ENCODE measurements at places on chromosomes 2 and 18. TPM values are rescaled to one million over a fixed set of nuclear protein-coding genes. Genes with fewer than 3 reads are reported as not detected.

Gene MBP
- polyA plus RNA-seq, result 9.7 TPM

Gene PARD3B
- 3.1 TPM for polyA plus RNA-seq

Gene DRC1
- not detected for polyA plus RNA-seq

Gene SUCLG1
- polyA plus RNA-seq, result 138 TPM

Gene GAL3ST2
- 0.03 TPM for polyA plus RNA-seq

Gene RAX
- polyA plus RNA-seq, result not detected

Gene CD8B2
- polyA plus RNA-seq, result not detected

- H3K4me1 ChIP-seq, result no peaks in the 10 kb centered on the region
- no peaks in the 10 kb centered on the region for H3K27me3 ChIP-seq
- no peak overlapping the region for H3K27ac ChIP-seq
- DNase-seq, result peak; percentile 40
- H3K36me3 ChIP-seq, result no peaks in the 10 kb centered on the region
- H3K4me3 ChIP-seq, result no peak overlapping the region
These were observed 799.7 kb upstream of the ACVR2A start for GRCh38 chr2:147045113-147045512.

DNA sequence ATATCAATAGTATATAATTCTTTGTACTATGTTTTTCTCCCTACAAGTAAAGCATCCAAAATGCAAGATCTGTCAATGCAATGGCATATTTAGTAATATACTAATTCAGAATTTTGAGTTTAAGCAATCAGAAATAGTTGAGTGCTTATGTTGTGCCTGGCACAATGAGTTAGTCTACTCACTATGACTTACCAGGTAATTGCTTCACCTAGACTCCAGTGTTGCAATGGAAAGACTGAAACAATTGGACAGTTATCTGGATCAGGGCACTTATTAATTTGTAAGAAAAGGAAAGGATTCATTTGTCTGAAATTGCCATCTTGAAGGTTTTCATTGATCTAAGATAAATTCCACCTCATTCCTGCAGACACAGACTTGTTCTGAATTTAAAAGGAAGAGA is 97.6 kb upstream of the TCF4 start:
- no peaks in the 10 kb centered on the region for H3K36me3 ChIP-seq
- H3K4me1 ChIP-seq, result no peaks in the 10 kb centered on the region
- H3K27me3 ChIP-seq, result no peaks in the 10 kb centered on the region
- DNase-seq, result no peak
- H3K27ac ChIP-seq, result no peak overlapping the region
- H3K4me3 ChIP-seq, result no peak overlapping the region

GRCh38 chr18:50194631-50195532 is at the start of gene MYO5B:
MYO5B (minus strand) TSS chr18:50195147; CDS start chr18:50194793, 354 bp downstream.
- peak within 1 kb of the TSS; percentile 89 for H3K4me3 ChIP-seq
- peaks cover 11% of the 10 kb centered on the region for H3K4me1 ChIP-seq
- peak; percentile 59 for DNase-seq

GRCh38 chr2:118310681-118311429 is 222.6 kb downstream of the INSIG2 start:
- DNase-seq, result no peak
- no peaks in the 10 kb centered on the region for H3K36me3 ChIP-seq
- H3K4me1 ChIP-seq, result no peaks in the 10 kb centered on the region
- H3K27me3 ChIP-seq, result no peaks in the 10 kb centered on the region
- no peak overlapping the region for H3K4me3 ChIP-seq

DNA sequence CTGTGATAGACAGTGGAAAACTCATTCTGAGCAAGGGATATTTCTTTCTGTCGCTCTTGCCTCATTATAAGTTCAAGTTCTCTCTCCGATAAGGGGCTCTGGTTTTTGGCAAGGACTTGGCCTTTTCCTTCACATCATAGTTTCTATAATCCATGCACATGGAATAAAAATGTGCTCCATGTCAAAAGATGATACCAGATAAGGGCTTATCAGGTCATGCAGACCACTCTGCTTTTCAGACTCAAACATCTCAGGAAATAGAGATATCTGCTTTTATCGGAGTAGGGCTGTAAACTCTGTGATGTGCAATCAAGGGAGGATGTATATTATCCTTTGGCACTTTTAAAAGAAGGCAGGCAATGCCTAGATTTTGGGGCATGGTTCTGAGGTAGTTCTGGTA is 45.0 kb upstream of the DARS1 start:
- no peak for DNase-seq
- H3K27me3 ChIP-seq, result no peaks in the 10 kb centered on the region
- no peak overlapping the region for H3K4me3 ChIP-seq
- H3K4me1 ChIP-seq, result no peaks in the 10 kb centered on the region
- H3K36me3 ChIP-seq, result no peaks in the 10 kb centered on the region
- H3K27ac ChIP-seq, result no peak overlapping the region

DNA sequence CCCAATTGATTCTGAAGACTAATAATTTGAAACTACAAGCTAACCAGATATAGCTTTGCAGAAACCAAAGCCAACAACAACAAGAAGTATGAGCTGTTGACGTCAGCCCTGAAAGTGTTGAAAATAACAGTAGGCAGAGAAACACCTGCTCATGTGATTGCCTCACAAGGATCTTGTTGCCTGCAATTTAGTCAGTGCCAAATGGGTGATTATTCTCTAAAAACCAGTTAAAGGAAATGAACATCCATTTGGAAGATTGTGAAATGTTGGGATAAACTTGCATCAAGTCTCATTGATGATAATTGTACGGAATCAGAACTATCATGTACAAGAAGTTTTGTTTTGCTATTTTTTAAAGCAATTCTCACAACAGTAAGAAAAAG is 2.8 kb downstream of the CYTIP start:
- no peaks in the 10 kb centered on the region for H3K36me3 ChIP-seq
- H3K4me3 ChIP-seq, result no peak overlapping the region
- no peaks in the 10 kb centered on the region for H3K27me3 ChIP-seq
- no peaks in the 10 kb centered on the region for H3K4me1 ChIP-seq
- no peak for DNase-seq

- no peak overlapping the region for H3K27ac ChIP-seq
- H3K4me1 ChIP-seq, result peaks cover 7% of the 10 kb centered on the region
- H3K4me3 ChIP-seq, result no peak overlapping the region
- H3K27me3 ChIP-seq, result no peaks in the 10 kb centered on the region
- no peak for DNase-seq
These were observed 24.3 kb downstream of the TMEM247 start for GRCh38 chr2:46503686-46504085.

DNA sequence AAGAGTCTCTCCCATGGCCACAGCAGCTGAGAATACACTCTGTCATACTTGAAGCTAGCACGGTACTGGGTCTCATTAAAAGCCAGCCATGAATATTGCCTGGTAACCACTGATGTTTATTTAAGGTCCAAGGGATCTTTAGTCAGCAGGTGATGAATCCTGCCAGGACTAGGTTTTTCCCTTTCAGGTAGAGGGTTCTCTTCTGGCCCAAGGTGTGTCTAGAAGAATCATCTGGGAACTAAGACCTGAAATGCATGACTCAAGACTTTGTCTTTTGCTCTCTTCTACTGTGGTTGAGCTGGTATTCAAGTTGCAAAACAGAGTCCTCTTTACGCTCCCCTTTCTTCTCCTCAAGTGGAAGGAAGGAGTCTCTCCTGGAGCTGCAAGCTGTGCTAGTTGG is 400.5 kb upstream of the FSIP2 start:
- no peak overlapping the region for H3K4me3 ChIP-seq
- no peaks in the 10 kb centered on the region for H3K27me3 ChIP-seq
- DNase-seq, result no peak
- no peaks in the 10 kb centered on the region for H3K36me3 ChIP-seq
- H3K27ac ChIP-seq, result no peak overlapping the region

DNA sequence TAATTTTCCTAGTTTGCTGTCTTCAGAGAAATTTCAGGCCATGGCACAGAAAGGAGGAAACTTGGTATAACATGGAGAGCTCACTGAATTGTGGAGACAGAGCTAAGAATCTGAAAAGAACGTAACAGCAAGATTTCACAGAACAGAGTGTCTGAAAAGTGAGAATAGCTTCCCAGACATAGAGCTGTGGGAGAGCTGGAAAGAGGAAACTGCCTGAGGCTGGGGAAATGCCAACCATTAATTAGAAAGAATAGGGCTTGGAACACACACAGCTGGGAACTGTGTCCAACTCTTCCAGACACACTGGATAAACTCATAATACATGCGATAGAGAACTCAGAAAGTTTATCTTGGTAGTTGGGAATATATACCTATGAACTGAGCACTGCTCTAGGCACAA is 51.6 kb upstream of the KYNU start:
- DNase-seq, result no peak
- H3K27ac ChIP-seq, result no peak overlapping the region
- H3K27me3 ChIP-seq, result no peaks in the 10 kb centered on the region
- no peaks in the 10 kb centered on the region for H3K4me1 ChIP-seq
- no peak overlapping the region for H3K4me3 ChIP-seq

- no peaks in the 10 kb centered on the region for H3K4me1 ChIP-seq
- no peaks in the 10 kb centered on the region for H3K27me3 ChIP-seq
- H3K4me3 ChIP-seq, result no peak overlapping the region
These were observed 65.3 kb downstream of the SUCLG1 start for GRCh38 chr2:84393829-84394228.

GRCh38 chr2:158269143-158269542 is 167.5 kb downstream of the UPP2 start:
- no peak overlapping the region for H3K27ac ChIP-seq
- H3K4me3 ChIP-seq, result no peak overlapping the region
- H3K36me3 ChIP-seq, result no peaks in the 10 kb centered on the region
- H3K4me1 ChIP-seq, result no peaks in the 10 kb centered on the region
- no peaks in the 10 kb centered on the region for H3K27me3 ChIP-seq
- no peak for DNase-seq

DNA sequence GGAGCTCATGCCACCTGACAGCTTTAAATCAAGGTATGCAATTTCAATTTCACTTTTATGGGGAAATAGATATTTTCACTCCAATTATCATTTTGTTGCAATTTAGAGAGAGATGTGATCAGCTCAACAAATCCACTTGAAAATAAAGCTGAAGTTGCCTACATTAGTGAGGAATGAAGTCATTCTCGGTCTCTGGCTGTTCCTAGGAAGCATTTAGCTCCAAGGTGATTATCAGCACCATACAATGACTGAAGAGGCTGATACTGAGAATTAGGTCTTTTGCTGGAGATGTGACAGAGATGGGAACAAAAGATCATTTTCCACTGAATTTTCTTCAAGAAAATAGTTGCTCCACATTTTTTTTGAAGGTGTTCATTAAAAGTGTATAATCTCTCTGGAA is 1303.7 kb downstream of the DPP10 start:
- H3K36me3 ChIP-seq, result no peaks in the 10 kb centered on the region
- no peaks in the 10 kb centered on the region for H3K27me3 ChIP-seq
- H3K4me1 ChIP-seq, result no peaks in the 10 kb centered on the region
- DNase-seq, result no peak
- H3K4me3 ChIP-seq, result no peak overlapping the region

GRCh38 chr18:67041334-67041733 is 437.4 kb upstream of the CDH19 start:
- H3K4me1 ChIP-seq, result no peaks in the 10 kb centered on the region
- H3K27ac ChIP-seq, result no peak overlapping the region
- no peaks in the 10 kb centered on the region for H3K36me3 ChIP-seq

GRCh38 chr2:169670215-169670651 is 24.0 kb downstream of the CFAP210 start:
- no peaks in the 10 kb centered on the region for H3K27me3 ChIP-seq
- H3K4me3 ChIP-seq, result no peak overlapping the region
- H3K36me3 ChIP-seq, result no peaks in the 10 kb centered on the region
- H3K27ac ChIP-seq, result no peak overlapping the region

DNA sequence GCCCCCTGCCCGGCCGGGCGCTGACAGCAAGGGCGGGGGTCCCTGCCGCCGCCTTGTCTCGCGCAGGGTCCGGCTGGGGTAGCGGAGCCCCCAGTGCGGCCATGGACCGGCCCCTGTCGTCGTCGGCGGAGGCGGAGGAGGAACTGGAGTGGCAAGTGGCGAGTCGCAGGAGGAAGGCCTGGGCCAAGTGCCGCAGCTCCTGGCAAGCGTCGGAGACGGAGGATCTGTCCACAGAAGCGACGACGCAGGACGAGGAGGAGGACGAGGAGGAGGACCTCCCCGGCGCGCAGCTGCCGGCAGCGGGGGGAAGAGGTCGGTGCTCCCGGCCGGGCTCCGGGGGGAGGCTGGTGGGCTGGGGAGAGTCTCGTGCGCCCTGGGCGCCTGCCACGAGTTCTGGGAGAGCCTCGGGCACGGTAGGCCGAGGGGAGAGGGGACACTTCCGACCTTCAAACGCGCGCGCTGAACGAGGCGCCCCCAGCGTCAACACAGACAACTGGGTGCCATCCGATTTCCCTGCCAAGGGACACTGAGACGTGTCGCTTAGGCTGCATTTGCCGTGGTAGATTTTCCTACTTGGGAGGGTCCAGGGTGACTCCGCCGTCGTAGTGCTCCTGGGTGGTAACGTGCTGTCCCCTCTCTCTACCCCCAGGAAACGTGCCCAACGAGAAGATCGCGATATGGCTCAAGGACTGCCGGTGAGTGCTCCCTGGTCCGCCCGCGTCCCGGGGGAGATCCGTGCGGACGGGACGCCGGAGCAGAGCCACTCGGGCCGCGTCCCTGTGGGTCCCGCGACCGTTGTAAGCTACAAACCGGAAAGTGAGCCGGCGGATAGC is 652 bp downstream of the ITPRID2 start:
- H3K27me3 ChIP-seq, result no peaks in the 10 kb centered on the region
- H3K27ac ChIP-seq, result peak overlapping the region; percentile 98
- no peaks in the 10 kb centered on the region for H3K36me3 ChIP-seq
- H3K4me3 ChIP-seq, result peak overlapping the region; percentile 97
- peak; percentile 71 for DNase-seq

GRCh38 chr2:162232671-162233070 is 10.6 kb downstream of the FAP start:
- DNase-seq, result no peak
- H3K36me3 ChIP-seq, result no peaks in the 10 kb centered on the region
- no peak overlapping the region for H3K4me3 ChIP-seq
- H3K27me3 ChIP-seq, result no peaks in the 10 kb centered on the region
- H3K4me1 ChIP-seq, result no peaks in the 10 kb centered on the region

DNA sequence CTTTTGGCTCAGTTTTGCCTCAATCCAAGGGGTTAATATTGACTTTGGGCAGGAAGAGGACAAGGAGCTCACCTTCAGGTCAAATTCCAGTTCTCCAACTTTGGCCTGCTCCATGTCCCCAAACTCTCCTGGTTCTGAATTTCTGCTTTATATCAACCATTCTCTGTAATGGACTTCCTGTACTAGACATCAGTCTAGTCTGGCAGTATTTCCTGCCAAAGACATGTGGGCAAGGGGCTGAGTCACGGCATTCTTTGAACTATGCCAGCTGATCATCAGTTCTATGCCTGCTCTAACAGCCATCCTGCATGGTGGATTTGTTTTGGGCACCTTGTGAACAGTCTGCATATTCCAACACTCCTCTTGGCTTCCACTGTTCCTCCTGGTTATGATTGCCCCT is 199.4 kb downstream of the ZEB2 start:
- no peaks in the 10 kb centered on the region for H3K36me3 ChIP-seq
- H3K27me3 ChIP-seq, result no peaks in the 10 kb centered on the region
- H3K27ac ChIP-seq, result no peak overlapping the region
- DNase-seq, result no peak
- H3K4me1 ChIP-seq, result no peaks in the 10 kb centered on the region

DNA sequence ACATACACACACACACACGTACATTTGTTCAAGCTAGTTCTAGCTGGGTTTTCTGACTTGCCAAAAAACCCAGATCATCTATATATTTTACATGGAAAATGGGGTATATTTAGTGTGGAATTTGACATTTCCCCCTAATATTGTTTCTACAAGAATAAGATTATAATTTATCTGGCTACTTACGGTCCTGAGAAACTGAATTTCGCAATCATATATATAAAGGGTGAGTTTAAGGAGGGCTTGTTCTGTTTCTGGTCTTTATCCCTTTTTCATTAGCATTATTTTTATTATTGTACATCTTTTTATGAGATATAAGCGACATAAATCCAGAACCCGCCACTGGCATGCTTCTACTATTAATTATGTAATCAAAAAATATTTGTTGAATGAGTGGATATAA is 528.9 kb downstream of the TMX3 start:
- no peaks in the 10 kb centered on the region for H3K36me3 ChIP-seq
- H3K4me3 ChIP-seq, result no peak overlapping the region
- H3K4me1 ChIP-seq, result no peaks in the 10 kb centered on the region
- no peak for DNase-seq
- H3K27ac ChIP-seq, result no peak overlapping the region
